ENCODE measurements at places on chromosomes 4 and X.
A peak's percentile ranks its signal among the peaks of the same experiment; 100 is the strongest.

DNA sequence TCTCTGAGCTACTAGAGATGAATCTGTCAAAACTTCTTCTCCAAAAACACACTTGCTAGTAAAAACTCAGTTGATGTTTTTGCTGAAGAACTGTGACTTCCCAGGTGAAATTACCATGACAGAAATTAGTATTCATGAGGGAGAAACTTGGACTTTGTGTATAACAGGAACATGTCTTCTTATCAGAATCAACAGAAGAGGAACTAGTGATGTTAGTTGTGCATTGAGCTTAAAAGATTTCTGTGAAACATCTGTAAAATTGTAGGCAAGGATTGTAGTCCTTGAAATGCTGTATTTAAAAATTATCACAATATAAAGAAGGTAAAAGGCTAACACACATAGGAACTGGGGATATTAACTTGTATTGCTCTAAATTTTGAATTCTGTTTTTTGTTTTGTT lies 11.3 kb downstream of the FAM241A start:
- no peak for DNase-seq

- no peak for DNase-seq
Observed at GRCh38 chr4:147370473-147370872, 110.4 kb upstream of the EDNRA start.

GRCh38 chrX:105829011-105829410 lies 6.7 kb downstream of the NRK start:
- no peak for DNase-seq

- DNase-seq, result no peak
Observed at GRCh38 chr4:159447296-159447695, 344.4 kb downstream of the RAPGEF2 start.

- no peak for DNase-seq
Observed at GRCh38 chr4:159682996-159683395, 580.1 kb downstream of the RAPGEF2 start.

GRCh38 chrX:150683536-150684146 lies 9.6 kb upstream of the MTMR1 start:
- DNase-seq, result peak; percentile 73

GRCh38 chr4:78784236-78784865 lies 8.2 kb downstream of the BMP2K start:
- DNase-seq, result no peak

Data from CD4-positive, alpha-beta T cell treated with Interleukin-2 at 100 ng/mL for 4 hours (primary cell).